ENCODE measurements at places on chromosomes 3 and 15.

DNA sequence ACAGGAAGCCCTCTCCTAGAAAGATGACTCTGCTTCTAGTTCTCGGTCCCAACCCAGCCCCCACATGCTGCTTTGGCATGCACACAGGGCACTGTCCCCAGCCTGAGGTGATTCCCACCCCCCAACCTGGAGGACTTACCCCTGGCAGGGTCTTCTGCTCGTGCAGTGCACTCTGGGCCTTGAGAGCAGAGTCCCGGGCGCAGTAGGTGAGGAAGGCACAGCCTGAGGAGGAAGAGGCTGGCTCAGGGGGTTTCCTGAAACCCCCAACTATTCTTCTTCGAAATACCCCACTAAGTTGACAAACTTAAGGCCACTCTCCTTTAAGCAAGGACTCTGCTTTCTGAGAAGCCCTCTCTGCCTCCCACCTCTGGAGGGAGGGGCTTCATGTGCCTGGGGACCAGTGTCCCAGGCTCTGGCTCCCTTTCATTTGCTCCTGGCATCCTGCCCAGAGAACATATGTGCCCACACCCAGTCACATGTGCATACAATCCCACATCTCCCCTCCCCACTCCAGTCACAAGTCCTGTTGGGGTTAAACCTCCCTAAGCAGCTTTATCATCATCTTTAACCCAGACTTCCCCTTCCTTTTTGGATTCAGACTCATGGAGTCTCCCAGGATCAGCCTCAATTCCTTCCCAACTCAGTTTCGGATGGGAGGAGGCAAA lies 4.1 kb downstream of the CELF6 start:
- no peak for DNase-seq

DNA sequence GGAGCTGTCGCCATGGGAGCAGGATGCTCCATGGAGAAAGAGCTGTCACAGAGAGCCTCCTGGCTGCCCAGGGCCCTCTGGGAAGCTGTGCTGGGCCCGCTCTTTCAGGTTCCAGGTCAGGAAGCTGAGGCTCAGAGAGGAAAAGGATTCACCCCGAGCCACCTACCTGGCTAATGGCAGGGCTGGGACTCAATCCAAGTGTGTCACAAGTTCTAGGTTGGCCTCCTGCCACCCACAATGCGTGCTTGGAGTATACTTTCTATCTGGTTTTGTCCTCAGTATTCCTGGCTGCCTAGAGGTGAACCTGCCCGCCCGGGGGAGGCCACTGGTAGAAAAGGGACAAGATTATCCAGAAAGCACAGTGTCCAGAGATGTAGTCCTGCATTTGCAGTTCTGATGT lies 23.6 kb downstream of the FAH start:
- no peak for DNase-seq

- peak; percentile 8 for DNase-seq
Measured at GRCh38 chr3:56858331-56858730, 56.6 kb upstream of the ARHGEF3 start.

DNA sequence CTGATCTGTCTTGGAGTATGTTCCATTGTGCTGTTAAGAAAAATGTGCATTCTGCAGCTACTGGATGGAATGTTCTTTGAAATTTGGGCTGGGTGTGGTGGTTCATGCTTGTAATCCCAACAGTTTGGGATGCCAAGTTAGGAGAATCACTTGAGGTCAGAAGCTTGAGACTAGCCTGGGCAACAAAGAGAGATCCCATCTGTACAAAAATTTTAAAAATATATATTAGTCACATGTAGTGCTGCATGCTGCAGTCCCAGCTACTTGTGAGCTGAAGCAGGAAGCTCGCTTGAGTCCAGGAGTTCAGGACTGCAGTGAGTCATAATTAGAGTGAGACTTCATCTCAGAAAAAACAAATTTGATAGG lies 62.8 kb upstream of the PLSCR4 start:
- no peak for DNase-seq

DNA sequence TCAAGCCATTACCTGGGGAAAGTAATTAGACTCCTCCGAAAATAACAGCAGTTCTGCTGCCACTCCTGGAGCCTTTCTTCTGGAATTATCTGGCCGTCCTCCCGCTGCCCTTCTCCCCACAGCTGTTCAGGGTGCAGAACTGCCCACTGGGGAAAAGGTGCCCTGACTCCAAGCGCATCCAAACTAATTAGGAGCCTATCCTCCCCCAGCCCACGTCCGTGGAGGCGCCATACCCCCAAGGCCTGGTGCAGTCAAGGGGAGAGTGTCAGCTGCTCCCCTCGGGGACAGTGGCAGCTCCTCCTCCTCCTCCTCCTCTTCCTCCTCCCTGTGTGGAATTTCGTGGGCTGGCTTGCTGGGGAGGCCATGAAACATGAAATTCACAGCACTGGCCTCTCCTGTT lies 177.2 kb downstream of the XXYLT1 start:
- no peak for DNase-seq

DNA sequence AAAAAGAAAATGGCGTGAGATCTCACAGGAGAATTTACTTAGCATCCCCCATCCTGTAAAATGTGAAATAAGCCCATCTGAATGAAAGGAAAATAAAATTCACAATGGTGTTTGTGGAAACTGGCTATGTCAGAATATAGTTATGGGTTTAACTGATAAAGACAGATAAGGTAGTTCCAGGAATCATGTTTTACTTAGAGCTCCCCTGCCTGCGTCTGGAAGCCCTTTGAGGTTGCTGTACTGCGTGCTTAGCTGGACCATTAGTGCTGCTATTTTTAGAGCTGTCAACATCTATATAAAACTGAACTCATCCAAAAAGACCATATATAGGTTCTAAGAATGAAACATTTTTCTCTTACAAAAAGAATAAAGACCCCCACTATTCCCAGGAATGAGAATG lies 130.8 kb downstream of the LSAMP start:
- DNase-seq, result no peak
